ENCODE measurements at places on chromosomes 6 and 20.

DNA sequence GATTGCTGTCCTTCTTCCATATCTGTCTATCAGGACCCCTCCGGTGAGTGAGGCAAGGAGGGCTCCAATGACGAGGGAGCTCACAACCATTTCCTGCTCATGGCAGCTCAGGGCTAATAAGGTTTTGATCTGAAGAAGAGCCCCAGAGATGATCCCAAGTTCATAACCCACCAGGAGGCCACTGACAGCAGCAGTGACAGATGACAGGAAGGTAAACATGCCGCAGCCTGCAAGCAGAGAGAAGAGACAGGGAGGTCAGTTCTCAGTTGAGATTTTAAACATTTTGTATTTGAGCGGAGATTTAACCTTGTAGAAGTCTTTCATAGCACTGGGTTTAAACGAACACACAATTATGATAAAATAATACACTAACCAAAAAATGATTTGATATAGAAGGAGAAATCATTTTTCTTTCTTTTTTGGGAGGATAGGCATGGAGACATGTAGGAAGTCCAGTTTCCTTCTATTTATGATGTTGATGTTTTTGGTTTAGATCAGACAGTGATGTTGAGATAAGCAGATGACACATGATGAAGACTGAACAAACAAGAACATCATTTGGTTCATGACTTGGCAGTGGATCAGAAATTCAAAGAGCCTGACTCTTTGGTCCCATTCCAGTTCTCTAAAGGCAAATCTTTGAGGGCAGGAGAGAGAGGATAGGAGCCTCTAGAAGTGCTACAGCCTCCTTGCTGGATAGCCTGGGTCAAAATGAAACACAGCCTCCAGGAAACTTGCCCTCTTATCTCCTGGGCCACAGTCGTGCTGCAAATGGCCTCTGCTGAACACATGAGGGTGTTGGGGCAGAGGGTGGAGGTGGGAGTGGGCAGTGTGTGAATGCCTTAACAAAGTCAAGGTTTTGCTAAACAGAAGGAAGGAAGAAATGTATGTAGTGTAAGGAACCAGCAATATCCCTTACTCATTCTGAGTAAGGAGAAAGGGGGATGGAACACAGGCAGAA is 22.6 kb downstream of the SLC2A12 start:
- no peak for DNase-seq

DNA sequence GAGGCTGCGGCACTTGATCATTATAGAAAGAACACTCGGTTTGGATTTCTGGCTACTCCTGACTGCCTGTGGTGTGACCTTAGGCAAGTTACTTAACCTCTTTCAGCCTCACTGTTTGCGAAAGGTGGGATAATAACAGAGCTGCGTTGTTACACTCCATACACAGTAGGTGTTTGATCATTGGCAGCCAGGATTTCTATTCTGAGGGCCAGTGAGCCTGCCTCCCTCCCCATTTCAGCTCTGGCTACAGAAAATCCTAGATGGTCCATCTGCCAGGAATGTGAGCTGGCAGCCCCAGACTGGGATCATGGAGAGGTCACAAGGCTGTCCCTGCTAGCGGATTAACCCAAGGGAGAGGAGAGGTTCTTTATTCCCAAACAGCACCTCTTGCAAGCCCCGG is 2.7 kb downstream of the KCNB1 start:
- no peak for DNase-seq

DNA sequence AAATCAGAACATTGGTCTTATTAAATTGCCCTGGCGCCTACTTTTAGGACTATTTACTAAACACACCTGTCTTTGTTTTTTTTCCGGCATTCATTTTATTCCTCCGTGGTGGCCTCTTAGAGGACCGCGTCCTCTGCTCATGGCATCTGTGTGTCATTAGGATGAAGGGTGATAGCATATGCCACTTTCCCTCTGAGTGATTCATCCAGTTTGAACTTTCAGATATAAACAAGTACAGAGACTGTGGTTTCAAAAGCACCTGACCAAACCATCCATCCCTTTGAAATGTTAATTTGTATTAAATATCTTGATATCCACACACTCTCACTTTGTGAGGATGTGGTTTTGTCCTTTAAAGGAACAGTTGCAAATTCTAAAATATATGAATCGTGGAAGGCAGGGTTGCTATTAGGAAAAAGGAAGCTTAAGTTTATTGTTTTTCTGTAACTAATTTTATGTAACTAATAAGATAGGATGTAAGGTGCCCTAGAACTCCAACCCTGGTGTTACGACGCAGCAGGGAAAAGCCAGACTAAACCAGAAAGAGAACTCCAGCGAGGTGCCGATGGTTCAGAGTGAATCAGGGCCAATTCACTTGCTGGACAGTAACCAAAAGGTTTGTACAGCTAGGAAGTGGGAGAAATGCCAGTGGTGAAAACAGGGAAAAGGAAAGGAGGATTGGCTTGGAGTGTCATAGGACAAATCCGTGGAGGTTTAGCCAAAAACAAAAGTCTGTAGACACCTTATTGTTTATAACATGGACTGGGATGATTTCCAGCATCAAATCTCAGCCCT is 98.7 kb downstream of the SHLD1 start:
- DNase-seq: no peak

DNA sequence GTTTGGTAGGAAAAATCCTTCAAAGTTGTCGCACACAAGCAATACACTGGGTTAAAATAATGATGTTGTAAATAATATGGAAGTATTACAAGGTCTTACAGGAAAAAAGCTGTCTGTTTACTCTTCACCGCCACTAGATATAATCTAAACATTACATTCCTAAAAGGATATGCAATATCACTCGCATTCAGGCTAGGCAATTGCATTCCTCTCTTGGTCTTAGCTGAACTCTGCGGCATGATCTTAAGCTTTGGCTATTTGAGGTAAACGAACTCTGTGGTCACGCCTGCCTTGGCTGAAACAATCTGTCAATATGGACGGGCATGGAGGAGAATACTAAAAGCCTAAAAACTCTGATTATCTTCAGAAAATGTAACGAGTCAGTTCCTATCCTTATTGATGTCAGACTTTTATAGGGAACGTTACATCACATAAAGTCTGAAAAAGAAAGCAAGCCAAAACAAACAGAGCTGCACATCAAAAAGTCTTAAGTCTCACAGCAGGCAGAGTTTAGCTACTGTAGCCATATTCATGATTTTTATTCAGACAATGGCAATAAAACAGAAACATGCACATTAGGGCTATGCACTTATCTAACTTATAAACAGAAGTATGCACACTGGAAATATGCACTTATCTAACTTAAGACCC is 30.8 kb upstream of the FILIP1 start:
- no peak for DNase-seq

GRCh38 chr20:59295531-59295930 is 4.9 kb upstream of the EDN3 start:
- DNase-seq: no peak

GRCh38 chr6:168132531-168133167 is 53.6 kb upstream of the FRMD1 start:
- no peak for DNase-seq

DNA sequence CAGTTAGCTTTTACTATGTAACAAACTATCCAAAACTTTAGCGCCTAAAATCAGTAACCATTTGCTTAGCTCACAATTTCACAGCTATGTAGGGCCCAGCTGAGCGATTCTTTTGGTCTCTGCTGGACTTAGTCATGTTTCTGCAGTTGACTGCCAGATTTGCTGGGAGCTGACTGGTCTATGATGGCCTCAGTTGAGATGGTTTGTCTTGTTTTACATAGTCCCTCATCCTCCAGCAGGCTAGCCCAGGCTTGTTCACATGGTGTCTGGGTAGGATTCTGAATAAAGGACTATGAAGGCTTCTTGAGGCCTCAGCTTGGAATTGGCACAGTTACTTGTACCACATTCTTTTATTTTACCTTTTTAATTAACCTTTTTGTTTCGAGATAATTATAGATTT is 247.8 kb upstream of the CHD6 start:
- no peak for DNase-seq

- no peak for DNase-seq
Measured at GRCh38 chr6:32154514-32155161, 697 bp downstream of the PPT2 start.

DNA sequence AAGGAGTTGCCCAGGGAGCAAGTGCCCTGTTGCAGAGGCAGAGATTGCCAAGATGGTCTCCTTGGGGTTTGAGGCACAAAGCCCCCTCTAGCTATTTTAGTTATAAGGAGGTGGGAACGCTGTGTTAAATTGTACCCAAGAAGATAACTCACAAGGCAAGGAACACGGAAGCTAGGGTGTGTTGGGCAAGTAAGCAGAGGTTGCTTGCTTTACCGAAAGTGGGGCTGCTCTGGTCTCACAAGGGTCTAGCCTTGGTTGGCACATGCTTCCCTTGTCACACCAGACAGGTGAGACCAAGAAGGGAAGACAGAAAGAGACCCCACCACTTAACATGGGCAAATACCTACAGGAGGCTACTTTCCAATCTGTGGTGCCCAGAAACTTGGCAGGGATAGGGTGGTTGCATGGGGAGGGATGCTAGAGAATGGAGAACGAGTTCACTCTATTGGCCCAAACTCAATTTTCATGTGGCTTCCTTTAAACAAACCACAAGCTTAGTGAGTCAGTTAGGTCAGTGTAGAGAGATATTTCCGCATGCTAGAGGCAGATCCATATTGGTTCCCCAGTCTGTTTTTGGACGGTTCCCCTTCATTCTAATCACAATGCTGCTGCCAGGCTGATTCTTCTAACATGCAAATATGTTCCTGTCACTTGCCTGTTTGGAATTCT is 42.4 kb downstream of the PLAGL1 start:
- no peak for DNase-seq

- DNase-seq: no peak
Measured at GRCh38 chr6:136137008-136137692, 113.0 kb downstream of the MTFR2 start.

DNA sequence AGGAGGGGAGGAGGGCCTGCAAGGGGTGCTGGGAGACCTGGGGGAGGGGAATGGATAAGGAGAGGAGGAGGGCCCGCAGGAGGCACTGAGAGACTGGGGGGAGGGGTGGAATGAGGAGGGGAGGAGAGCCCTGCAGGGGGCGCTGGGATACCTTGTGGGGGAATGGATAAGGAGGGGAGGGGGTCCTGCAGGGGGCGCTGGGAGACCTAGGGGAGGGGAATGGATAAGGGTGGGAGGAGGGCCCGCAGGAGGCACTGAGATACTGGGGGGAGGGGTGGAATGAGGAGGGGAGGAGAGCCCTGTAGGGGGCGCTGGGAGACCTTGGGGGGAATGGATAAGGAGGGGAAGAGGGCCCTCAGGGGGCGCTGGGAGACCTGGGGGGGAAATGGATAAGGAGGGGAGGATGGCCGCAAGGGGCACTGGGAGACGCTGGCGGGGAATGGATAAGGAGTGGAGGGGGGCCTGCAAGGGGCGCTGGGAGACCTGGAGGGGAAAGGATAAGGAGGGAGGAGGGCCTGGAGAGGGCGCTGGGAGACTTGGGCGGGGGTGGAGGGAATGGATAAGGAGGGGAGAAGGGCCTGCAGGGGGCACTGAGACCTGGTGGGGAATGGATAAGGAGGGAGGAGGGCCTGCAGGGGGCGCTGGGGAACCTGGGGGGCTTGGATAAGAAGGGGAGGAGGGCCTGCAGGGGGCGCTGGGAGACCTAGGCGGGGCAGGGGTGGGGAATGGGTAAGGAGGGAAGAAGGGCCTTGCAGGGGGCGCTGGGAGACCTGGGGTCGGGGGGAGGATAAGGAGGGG is 1.3 kb upstream of the CTCFL start:
- no peak for DNase-seq

- no peak for DNase-seq
Measured at GRCh38 chr6:110512991-110513390, 36.6 kb upstream of the SLC22A16 start.

DNA sequence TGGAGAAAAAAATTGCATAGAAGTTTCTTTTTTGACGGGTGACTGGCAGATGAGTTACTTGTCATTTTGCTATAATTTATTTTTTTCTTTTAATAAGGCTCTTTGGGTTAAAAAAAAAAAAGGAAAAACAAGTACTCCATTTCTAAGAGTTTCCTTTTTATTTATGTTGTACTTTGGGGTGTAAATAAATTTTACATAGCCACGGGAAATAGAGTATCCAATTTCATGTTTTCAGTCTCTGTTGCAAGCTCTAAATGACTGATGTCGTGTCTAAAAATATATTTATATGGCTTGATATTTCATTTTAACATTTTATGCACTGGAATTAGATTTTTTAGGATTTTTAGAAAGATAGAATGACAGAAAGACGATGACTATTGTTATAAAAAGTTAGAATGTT is 3.4 kb downstream of the EYA4 start:
- no peak for DNase-seq

GRCh38 chr20:10619427-10619826 is 54.4 kb downstream of the JAG1 start:
- no peak for DNase-seq

Data from stimulated activated CD8-positive, alpha-beta memory T cell treated with anti-CD3 and anti-CD28 coated beads, Interleukin-7, amount 100 ng/mL, for 1 hour (primary cell).